ENCODE measurements at places on chromosomes 6 and 20. TPM values are rescaled to one million over a fixed set of nuclear protein-coding genes. Genes with fewer than 3 reads are reported as not detected.

The EFCAB8 gene
- polyA plus RNA-seq, result 0.13 TPM

GRCh38 chr6:51792273-51793030, 295.0 kb downstream of the PKHD1 start:
- H3K27me3 ChIP-seq, result no peaks in the 10 kb centered on the region
- DNase-seq, result no peak
- H3K36me3 ChIP-seq, result no peaks in the 10 kb centered on the region
- no peak overlapping the region for H3K4me3 ChIP-seq
- no peaks in the 10 kb centered on the region for H3K4me1 ChIP-seq
- H3K27ac ChIP-seq, result no peak overlapping the region

The PRR18 gene
- polyA plus RNA-seq, result not detected

GRCh38 chr20:17902531-17903083, 66.0 kb downstream of the SNX5 start:
- H3K4me1 ChIP-seq, result no peaks in the 10 kb centered on the region
- no peak overlapping the region for H3K4me3 ChIP-seq
- no peak for DNase-seq
- H3K27me3 ChIP-seq, result no peaks in the 10 kb centered on the region
- no peak overlapping the region for H3K27ac ChIP-seq

GRCh38 chr6:2480267-2480966, 235.0 kb upstream of the GMDS start:
- no peak overlapping the region for H3K27ac ChIP-seq
- H3K4me1 ChIP-seq, result peaks cover 4% of the 10 kb centered on the region
- DNase-seq, result no peak
- no peaks in the 10 kb centered on the region for H3K36me3 ChIP-seq
- H3K27me3 ChIP-seq, result no peaks in the 10 kb centered on the region

The GRM4 gene
- polyA plus RNA-seq, result not detected

The CPNE5 gene
- polyA plus RNA-seq, result not detected

DNA sequence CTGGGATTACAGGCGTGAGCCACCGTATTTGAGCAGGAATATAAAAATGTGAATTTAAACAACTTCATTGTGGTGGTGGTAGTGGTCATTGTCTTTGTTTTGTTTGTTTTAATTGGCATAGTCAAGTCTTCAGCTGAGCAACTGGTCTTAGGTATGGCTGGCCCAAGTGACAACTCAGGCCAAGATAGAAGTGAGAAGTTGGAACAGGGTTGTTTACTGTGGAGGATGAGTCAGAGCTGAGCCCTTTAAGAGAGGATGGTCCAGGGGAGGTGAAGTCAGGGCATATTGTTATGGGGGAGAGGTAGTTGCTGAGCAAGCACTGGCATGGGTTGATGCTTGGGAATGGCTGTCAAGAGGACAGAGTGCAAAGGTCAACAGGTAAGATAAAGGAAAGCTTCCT, 308.2 kb downstream of the FARS2 start:
- DNase-seq, result no peak
- H3K27ac ChIP-seq, result no peak overlapping the region
- no peaks in the 10 kb centered on the region for H3K36me3 ChIP-seq
- no peak overlapping the region for H3K4me3 ChIP-seq

The TTK gene
- polyA plus RNA-seq, result 1.6 TPM

- H3K36me3 ChIP-seq, result no peaks in the 10 kb centered on the region
- H3K4me3 ChIP-seq, result no peak overlapping the region
- no peaks in the 10 kb centered on the region for H3K4me1 ChIP-seq
- no peak for DNase-seq
- H3K27me3 ChIP-seq, result no peaks in the 10 kb centered on the region
Measured at GRCh38 chr6:111761212-111761611, 112.0 kb downstream of the FYN start.

DNA sequence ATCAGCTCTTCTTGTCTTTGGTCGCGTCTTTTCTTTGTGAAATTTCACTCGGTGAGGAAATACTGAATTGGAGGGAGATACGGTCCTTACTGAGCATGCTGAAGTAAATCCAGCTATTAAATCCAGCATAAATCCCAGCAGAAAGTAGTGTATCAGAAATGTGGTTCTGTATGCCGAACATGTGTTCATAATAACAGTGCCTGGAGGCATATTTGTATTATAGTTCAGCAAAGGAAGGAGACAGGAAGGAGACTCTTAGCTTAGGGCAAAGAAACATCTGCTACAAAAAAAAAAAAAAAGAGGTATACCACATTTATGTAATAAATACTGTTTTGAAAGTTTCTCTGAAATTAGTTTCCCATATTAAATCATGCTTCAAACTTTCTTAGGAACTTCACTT, 211.8 kb downstream of the PLCB4 start:
- H3K36me3 ChIP-seq, result no peaks in the 10 kb centered on the region
- no peaks in the 10 kb centered on the region for H3K4me1 ChIP-seq
- no peak overlapping the region for H3K4me3 ChIP-seq
- DNase-seq, result no peak
- no peak overlapping the region for H3K27ac ChIP-seq

- no peaks in the 10 kb centered on the region for H3K36me3 ChIP-seq
- H3K4me1 ChIP-seq, result no peaks in the 10 kb centered on the region
- no peak overlapping the region for H3K4me3 ChIP-seq
- no peak for DNase-seq
Measured at GRCh38 chr6:66264376-66264775, 557.4 kb upstream of the EYS start.

DNA sequence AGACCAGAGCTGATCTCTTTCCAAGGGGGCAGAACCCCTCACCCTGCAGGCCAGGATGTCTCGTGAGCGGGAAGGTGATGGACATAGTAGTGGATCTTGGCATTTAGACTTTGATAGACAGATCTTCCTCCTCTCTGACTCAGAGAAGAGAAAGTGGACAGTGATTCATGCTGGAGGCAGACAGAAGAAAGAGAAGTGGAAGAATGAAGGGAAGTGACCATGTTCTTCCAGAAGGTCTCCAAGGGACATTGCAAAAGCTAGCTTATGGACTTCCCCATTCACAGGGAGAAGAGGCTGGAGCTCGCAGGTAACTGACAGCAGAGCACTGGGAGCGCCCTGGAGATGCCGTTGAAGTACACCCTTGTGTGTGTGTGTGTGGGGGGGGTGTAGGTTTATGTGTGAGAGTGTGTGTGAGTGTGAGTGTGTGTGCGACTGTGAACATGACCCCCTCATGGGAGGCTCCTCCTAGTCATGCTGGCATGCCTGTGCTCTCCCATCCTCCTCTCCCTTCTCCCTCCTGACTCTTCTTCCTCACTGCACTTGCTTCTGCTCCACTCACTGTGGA, 8.0 kb upstream of the RAET1L start:
- H3K27ac ChIP-seq, result no peak overlapping the region
- no peaks in the 10 kb centered on the region for H3K36me3 ChIP-seq
- H3K27me3 ChIP-seq, result no peaks in the 10 kb centered on the region

GRCh38 chr20:35171753-35172433, at the start of gene PROCR:
TSS of gene PROCR (plus strand) at chr20:35172072. CDS start at chr20:35172155, 83 bp downstream.
- no peak within 1 kb of the TSS for H3K27ac ChIP-seq
- H3K27me3 ChIP-seq, result no peaks in the 10 kb centered on the region
- H3K36me3 ChIP-seq, result no peaks in the 10 kb centered on the region
- peak within 1 kb of the TSS; percentile 24 for H3K4me3 ChIP-seq
- DNase-seq, result peak; percentile 92
- no peaks in the 10 kb centered on the region for H3K4me1 ChIP-seq

The SPO11 gene
- polyA plus RNA-seq, result not detected

DNA sequence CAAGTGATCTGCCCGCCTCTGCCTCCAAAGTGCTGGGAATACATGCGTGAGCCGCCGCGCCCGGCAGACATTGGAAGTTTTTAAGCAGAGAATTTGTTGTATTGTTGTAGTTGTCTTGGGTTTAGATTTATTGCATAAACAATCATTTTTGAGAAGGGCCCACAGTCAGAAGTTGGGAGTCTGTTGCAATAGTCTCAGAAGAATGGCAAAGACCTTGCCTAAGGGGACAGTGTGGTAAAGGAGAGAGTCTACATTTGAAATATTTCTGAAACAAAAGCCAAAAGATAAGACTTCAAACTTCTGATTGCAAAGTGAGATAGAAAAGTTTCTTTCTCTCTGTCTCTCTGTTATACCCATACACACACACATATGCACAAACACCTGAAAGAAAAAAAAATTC, 22.5 kb downstream of the HFE start:
- no peaks in the 10 kb centered on the region for H3K4me1 ChIP-seq
- no peaks in the 10 kb centered on the region for H3K36me3 ChIP-seq
- DNase-seq, result no peak

- no peak overlapping the region for H3K27ac ChIP-seq
- H3K4me1 ChIP-seq, result no peaks in the 10 kb centered on the region
- no peak for DNase-seq
- no peaks in the 10 kb centered on the region for H3K36me3 ChIP-seq
- H3K27me3 ChIP-seq, result no peaks in the 10 kb centered on the region
- no peak overlapping the region for H3K4me3 ChIP-seq
Measured at GRCh38 chr6:167570460-167571400, 245.8 kb downstream of the TTLL2 start.

The BYSL gene
- 3.4 TPM for polyA plus RNA-seq

GRCh38 chr20:3563133-3563532, 92.3 kb downstream of the ATRN start:
- no peaks in the 10 kb centered on the region for H3K4me1 ChIP-seq
- H3K4me3 ChIP-seq, result no peak overlapping the region
- H3K36me3 ChIP-seq, result peaks cover 2% of the 10 kb centered on the region
- no peak for DNase-seq

GRCh38 chr6:16759646-16760515, 1.4 kb downstream of the ATXN1 start:
- H3K4me3 ChIP-seq, result peak overlapping the region; percentile 93
- H3K27me3 ChIP-seq, result no peaks in the 10 kb centered on the region
- peak; percentile 97 for DNase-seq
- H3K4me1 ChIP-seq, result no peaks in the 10 kb centered on the region
- H3K36me3 ChIP-seq, result no peaks in the 10 kb centered on the region
- peak overlapping the region; percentile 72 for H3K27ac ChIP-seq

- no peak overlapping the region for H3K4me3 ChIP-seq
- no peaks in the 10 kb centered on the region for H3K27me3 ChIP-seq
- H3K27ac ChIP-seq, result peak overlapping the region; percentile 93
- H3K4me1 ChIP-seq, result peaks cover 2% of the 10 kb centered on the region
- no peak for DNase-seq
- H3K36me3 ChIP-seq, result no peaks in the 10 kb centered on the region
Measured at GRCh38 chr6:11769811-11770545, 8.6 kb downstream of the ADTRP start.

- no peak for DNase-seq
- H3K4me3 ChIP-seq, result no peak within 1 kb of the TSS
- H3K27ac ChIP-seq, result no peak within 1 kb of the TSS
- no peaks in the 10 kb centered on the region for H3K36me3 ChIP-seq
Measured at GRCh38 chr6:127900935-127901334, at the start of gene THEMIS. TSS of gene THEMIS (minus strand) at chr6:127901058. CDS start at chr6:127900932, 126 bp downstream.

DNA sequence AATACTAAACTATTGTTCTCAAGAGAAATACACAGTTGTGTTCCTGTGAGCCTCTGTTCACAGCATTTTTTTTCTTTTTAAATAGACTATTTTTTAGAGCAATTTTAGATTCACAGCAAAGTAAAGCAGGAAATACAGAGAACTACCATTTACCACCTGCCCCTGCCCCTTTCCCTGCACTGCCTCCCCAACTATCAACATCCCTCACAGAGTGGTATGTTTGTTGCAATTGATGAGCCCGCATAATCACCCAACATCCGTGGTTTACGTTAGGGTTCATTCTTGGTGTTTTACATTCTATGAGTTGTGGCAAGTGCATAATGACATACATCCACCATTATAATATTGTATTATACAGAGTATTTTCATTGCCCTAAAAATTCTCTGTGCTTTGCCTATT, 71.6 kb upstream of the TNFAIP3 start:
- H3K27ac ChIP-seq, result no peak overlapping the region
- no peak overlapping the region for H3K4me3 ChIP-seq
- no peak for DNase-seq
- no peaks in the 10 kb centered on the region for H3K27me3 ChIP-seq

- H3K36me3 ChIP-seq, result no peaks in the 10 kb centered on the region
- H3K27ac ChIP-seq, result no peak overlapping the region
- H3K27me3 ChIP-seq, result no peaks in the 10 kb centered on the region
- DNase-seq, result no peak
- H3K4me3 ChIP-seq, result no peak overlapping the region
Measured at GRCh38 chr6:52457096-52457495, 37.0 kb downstream of the EFHC1 start.

The PHF3 gene
- polyA plus RNA-seq, result 12.9 TPM

DNA sequence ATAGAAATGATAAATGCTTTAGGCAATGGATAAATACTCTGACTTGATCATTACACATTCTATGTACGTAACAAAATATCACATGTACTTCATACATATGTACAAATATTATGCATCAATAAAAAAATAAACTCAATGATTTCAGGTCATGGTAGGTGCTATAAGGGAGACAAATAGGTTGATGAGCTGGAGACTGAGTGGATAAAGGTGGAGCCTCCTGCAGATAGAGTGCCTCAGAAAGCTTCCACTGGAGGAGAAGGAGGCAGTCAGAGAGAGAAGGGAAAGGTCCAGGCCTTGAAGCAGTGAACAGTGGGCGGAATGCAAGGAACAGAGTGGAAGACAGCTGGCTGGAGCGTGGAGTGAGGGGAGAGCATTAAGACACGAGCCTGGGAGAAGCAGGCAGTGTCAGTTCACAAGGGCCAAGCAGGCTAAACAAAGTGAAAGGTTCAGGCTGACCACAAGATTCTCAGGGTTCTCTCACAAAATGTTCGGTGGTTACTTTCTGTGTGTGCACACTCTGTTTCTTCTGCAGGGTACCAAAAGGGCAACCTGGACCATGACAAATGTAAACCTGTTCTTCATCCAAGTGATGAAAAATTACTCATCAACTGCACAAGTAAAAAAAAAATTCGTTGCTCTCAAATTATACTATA, 55.9 kb upstream of the SEC63 start:
- no peaks in the 10 kb centered on the region for H3K27me3 ChIP-seq
- no peak for DNase-seq
- H3K27ac ChIP-seq, result no peak overlapping the region
- no peaks in the 10 kb centered on the region for H3K36me3 ChIP-seq

- no peaks in the 10 kb centered on the region for H3K27me3 ChIP-seq
- H3K4me3 ChIP-seq, result no peak overlapping the region
- peak; percentile 84 for DNase-seq
- H3K4me1 ChIP-seq, result no peaks in the 10 kb centered on the region
Measured at GRCh38 chr20:32052778-32053362, 828 bp downstream of the HCK start.

DNA sequence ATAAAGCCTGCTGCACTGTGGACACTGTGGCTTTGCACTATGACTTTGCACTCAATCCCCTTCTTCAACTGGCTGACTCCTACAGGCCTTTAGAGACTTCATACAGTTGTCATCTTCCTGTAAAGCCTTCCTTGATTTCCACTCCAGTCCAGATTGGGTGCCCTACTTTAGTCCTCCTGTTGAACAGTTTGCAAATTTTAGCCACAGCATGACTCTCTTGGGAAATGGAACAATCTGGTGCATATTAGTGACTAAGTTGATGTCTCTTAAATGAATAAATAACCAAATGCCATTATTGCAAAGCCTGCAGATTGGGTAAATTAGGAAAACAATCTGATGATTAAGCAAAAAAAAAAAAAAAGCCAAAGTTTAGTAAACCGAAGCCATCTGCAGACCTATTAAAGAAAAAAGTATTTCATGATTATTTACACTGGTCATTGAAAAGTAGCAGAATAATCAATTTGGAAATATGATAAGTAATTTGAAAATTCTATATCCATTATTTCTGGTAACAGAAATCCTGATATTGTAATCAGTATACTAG, 12.6 kb downstream of the PLCB4 start:
- H3K27ac ChIP-seq, result no peak overlapping the region
- no peaks in the 10 kb centered on the region for H3K27me3 ChIP-seq
- H3K36me3 ChIP-seq, result no peaks in the 10 kb centered on the region

GRCh38 chr6:77502981-77503380, 39.7 kb upstream of the HTR1B start:
- no peaks in the 10 kb centered on the region for H3K4me1 ChIP-seq
- DNase-seq, result no peak
- H3K4me3 ChIP-seq, result no peak overlapping the region
- H3K27me3 ChIP-seq, result no peaks in the 10 kb centered on the region

Measured in aorta (tissue), 5 donors.